ENCODE measurements at places on chromosomes 12 and 14.
A peak's percentile ranks its signal among the peaks of the same experiment; 100 is the strongest.

DNA sequence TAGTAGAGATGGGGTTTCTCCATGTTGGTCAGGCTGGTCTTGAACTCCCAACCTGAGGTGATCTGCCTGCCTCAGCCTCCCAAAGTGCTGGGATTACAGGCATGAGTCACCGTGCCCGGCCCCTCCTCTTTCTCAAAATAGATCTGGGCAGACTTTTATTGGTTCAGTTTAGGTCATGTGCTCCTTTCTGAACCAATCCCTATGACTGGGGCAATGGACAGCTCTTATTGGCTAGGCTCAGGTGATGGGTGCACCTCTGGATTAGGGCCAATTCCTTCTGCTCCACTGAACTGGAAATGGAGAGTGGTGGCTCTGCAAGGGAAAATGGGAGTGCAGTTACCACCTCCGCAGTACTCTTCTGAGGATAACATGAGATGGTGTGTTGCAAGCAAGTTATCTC lies 6.2 kb upstream of the ATP6V0A2 start:
- DNase-seq, result no peak

- no peak for DNase-seq
Observed at GRCh38 chr12:23938422-23938821, 11.0 kb downstream of the SOX5 start.

- DNase-seq, result no peak
Observed at GRCh38 chr14:53537422-53538315, 384.5 kb upstream of the DDHD1 start.

- DNase-seq, result no peak
Observed at GRCh38 chr12:5138845-5139244, 95.2 kb downstream of the KCNA5 start.

- DNase-seq, result peak; percentile 45
Observed at GRCh38 chr12:1466481-1467154, 127.8 kb downstream of the FBXL14 start.

- DNase-seq, result peak; percentile 50
Observed at GRCh38 chr12:96534339-96534738, 45.0 kb downstream of the CFAP54 start.

- DNase-seq, result no peak
Observed at GRCh38 chr12:105030820-105031807, 45.0 kb downstream of the NOPCHAP1 start.

GRCh38 chr12:16607906-16608775 lies 2.2 kb upstream of the LMO3 start:
- DNase-seq, result no peak

- no peak for DNase-seq
Observed at GRCh38 chr12:123772074-123772473, 10.0 kb downstream of the DNAH10 start.

DNA sequence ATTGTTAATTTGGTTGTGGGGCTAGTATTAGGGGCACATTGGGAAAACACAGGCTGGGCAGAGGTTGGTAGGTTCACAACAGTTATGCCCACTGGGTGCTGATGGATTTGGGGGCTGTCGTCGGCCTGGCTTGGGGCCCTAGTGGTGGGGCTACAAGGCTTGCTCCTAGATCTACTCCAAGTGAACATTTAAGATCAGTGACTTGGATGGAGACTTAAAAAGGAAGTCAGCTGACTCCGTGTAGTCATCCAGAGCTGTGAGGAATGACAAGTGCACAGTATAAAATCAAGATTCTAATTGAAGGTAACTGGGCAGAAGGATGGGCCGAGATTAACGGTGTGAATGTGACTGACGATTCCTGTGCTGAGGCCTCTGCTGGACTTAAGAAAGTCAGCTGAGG lies 12.8 kb upstream of the NR4A1 start:
- no peak for DNase-seq

DNA sequence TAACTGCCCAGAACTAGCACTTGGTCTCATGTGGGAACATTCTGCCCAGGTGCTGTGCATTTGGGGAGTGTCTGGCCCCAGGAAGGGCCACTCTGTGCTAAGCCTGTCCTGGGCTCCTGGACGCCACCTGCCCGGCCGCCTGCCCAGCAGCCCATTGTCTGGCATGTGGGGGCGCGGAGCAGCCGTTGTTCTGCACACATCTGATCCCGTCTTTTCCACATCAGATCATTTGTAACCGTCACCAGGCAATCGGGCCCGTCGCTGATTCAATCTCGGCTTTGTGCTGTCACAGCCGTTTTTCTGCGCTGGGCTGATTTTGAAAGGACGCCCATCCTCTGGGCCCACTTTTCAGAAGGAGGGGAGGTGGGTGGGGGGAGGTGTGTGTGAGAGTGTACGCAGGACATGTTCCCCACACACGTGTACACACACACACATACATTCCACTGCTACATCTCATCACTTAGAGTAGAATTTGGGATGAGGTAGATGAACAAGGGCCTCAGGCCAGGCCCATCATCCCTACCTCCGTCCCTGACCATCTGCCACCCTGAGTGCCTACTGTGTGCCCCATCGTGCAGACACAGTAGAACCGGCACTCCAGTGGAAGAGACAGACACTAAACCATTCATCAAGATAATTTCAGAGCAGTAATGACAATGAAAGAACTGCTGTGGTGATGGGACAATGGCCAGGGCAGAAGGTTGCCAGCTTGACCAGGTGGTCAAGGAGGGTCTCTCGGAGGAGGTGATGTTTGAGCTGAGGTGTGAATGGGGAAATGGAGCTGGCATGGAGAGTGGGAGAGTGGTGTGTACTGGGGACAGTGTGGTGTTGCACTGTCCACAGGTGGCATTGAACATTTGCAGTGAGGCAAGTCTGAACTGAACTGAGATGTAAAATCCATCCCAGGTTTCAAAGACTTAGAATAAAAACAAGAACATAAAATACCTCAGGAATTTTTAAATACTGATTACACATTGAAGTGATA lies 19.0 kb downstream of the FAM222A start:
- no peak for DNase-seq

GRCh38 chr14:20278414-20278813 lies 27.3 kb downstream of the TTC5 start:
- DNase-seq, result no peak

- DNase-seq, result no peak
Observed at GRCh38 chr14:47270715-47271114, 404.7 kb downstream of the MDGA2 start.

DNA sequence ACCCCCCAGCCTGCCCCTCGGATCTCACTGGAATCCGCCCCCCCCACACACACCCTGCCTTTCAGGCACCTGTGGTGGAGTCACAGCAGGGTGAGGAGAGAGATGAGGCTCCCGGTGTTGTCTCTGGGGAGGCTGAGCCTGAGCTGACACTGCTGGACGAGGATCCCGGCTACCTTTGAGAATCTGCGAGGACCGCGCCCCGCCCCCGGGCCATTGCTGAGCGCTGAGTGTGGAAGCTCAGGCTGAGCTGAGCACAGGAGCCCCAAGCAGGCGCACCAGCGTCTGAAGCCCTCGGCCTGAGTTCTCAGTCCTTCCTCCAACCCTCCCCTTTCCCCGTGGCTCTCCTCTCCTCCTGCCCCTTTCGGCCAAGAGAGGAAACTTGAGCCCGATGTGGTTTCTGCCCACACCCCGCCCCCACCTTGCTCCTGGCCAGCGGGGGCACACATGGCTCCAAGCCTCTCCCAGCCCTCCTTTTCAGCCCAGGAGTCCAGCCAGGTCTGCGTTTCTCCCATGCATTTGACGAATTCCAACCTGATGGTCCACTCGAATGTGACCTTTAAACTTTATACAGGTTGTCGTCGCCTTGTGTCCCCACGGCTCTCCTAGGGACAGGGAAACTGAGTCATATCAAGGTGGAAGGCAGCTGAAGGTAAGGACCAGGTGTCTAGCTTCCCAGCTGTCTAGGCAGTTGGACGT lies at the start of gene NFE2:
TSS of gene NFE2 (minus strand) at position 284 of the 696 bp plus-strand sequence. CDS start 5,767 bp downstream, outside the sequence.
- peak; percentile 58 for DNase-seq

GRCh38 chr12:119676022-119676421 lies 8.1 kb downstream of the PRKAB1 start:
- DNase-seq, result no peak

DNA sequence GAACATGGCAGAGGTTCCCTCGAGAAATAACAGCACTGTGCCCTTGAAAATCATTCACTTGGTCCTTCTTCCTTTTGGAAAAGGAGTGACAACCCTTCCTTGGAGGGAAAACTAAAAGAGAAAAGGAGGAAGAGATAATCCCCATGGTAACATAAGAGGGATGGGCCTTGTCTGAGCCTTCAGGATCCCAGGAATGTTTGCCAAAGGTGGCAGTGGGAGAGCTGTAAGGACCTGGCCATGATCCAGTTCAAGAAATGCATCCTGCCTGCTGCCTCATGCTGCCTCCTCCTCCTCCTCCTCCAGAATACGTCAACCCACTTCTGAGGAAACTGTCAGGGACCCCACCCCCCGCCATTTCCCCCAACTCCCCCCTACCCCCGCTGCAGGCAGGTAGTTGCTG lies 118.8 kb downstream of the KCNK10 start:
- no peak for DNase-seq

GRCh38 chr14:55586411-55586810 lies 6.4 kb downstream of the KTN1 start:
- DNase-seq, result no peak

DNA sequence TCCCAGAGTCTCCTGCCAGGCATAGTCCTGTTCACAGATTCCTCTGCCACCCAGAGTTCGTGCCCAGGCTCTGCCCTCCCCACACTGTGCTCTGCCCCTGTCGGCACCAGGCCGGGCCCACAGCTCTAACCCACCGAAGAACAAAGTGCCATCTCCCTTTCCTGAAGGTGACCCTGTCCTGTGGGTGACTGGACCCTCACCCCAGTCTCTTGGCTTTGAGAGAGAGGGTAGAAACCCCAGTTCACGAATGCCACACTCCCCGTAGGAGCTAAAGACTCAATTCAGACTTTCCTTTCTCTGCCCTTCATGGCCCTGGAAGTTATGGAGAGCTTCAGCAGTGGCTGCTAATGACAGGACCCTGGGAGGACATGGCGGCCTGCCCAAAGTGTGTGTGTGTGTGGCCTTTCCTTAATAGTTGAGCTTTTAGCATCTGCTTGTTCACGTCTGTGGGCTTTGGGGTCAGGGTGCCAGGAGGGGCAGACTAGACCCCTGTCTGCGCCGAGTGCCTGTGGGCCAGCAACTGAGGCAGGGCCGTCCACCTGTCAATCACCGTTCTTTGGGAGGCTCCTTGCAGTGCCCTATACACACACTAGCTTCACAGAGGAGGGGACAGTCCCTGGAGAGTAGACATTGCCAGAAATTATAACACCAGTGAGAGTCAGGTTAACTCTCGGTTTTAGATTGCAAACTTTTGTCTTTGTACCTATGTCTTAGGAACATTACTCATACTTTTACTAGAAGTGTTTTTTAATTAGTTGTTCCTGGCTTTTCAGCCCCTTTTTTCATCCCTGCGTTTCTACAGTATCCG lies 84.6 kb upstream of the DYNC1H1 start:
- DNase-seq, result no peak

DNA sequence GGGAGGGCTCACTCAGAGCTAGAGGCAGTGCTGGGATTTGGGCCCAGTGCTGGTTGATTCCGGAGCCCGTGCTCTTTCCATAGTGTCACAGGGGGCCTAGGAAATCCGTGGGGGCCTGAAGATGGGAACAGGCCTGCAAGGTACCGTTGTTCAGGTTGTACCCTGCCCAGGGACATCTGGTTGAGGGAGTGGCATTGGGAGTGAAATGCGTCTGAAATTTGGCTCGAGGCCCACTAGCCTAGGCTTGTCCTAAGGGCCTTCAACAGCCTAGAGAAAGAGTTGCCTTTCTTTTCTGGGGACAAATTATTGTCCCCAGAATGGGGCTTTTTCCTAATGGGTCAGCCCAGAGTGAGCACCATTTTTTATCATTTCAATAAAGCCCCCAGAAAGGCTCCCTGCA lies 26.4 kb upstream of the FAM222A start:
- DNase-seq, result no peak
